ENCODE measurements at places on chromosomes 1 and 21. TPM values are rescaled to one million over a fixed set of nuclear protein-coding genes. Genes with fewer than 3 reads are reported as not detected.

- no peak overlapping the region for H3K27ac ChIP-seq
- H3K36me3 ChIP-seq = no peaks in the 10 kb centered on the region
- no peaks in the 10 kb centered on the region for H3K27me3 ChIP-seq
- peak; percentile 70 for DNase-seq
- peaks cover 9% of the 10 kb centered on the region for H3K4me1 ChIP-seq
- no peak overlapping the region for H3K4me3 ChIP-seq
Measured at GRCh38 chr1:20212685-20213331, 26.5 kb upstream of the PLA2G2C start.

- no peak for DNase-seq
- no peaks in the 10 kb centered on the region for H3K36me3 ChIP-seq
- no peak overlapping the region for H3K27ac ChIP-seq
Measured at GRCh38 chr1:2783069-2783434, 18.4 kb downstream of the TTC34 start.

DNA sequence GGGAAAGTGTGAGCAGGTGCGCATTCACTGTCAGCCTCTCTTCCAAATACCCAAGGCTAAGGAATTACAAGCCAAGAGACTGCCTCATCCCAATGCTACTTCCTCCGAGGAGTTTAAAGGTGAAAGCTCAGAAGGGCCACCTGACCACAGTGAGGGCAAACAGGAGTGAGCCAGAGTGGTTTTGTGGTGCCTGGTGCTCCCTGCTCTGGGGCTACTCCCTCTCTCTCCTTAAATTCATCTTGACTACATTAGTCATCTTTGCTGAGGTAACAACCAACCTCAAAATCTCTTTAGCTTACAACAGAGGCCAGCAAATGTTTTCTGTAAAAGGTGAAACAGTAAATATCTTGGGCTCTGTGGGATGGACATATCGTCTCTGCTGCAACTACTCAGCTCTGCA lies 14.2 kb upstream of the ZBTB8A start:
- no peak overlapping the region for H3K4me3 ChIP-seq
- H3K36me3 ChIP-seq = no peaks in the 10 kb centered on the region
- H3K27me3 ChIP-seq = no peaks in the 10 kb centered on the region
- H3K4me1 ChIP-seq = peaks cover 9% of the 10 kb centered on the region
- no peak for DNase-seq

DNA sequence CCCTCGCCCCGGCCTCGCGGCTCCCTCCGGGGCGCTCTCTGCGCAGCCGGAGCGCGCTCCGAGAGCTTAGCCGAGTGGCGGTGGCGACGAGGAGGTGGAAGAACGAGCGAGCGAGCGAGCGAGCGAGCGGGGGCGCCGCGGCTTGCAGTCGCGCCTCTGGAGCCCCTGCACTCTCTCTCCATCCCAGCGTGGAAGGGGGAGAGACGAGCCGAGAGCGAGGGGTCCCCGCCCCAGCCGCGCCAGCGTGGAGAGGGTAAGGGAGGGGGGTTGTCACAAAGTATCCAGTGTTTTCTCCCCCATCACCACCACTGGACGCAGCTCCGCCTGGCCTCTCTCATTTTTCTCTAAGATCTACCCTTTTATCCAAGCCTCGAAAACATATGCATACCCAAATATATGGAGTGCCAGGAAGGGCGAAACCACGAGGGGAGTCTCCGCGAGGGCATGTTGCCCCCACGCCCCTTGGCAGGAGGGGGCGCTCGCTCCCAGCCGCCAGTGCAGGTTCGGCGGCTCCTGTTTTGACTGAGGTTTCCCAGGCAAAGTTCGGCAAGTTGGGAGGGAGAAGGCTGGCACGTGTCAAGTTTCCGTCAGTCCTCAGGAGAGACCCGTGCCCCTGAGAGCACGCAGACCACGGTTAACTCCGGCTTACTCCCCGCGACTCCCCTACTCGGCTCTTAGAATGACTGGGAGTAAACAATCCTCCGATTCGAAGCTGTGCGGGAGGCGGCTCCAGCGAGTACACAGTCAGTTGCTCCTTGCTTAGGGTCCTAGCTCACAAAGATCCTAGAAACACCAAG lies 569 bp upstream of the DAB1 start:
- peak overlapping the region; percentile 62 for H3K4me3 ChIP-seq
- H3K4me1 ChIP-seq = peaks cover 28% of the 10 kb centered on the region
- peaks cover 8% of the 10 kb centered on the region for H3K27me3 ChIP-seq
- peak; percentile 78 for DNase-seq
- no peaks in the 10 kb centered on the region for H3K36me3 ChIP-seq

The PKLR gene
- not detected for total RNA-seq

GRCh38 chr1:41238311-41238988 lies 3.7 kb downstream of the SCMH1 start:
- no peak overlapping the region for H3K4me3 ChIP-seq
- no peak for DNase-seq
- H3K27ac ChIP-seq = no peak overlapping the region
- H3K27me3 ChIP-seq = no peaks in the 10 kb centered on the region
- H3K36me3 ChIP-seq = no peaks in the 10 kb centered on the region
- H3K4me1 ChIP-seq = peaks cover 67% of the 10 kb centered on the region

The MAN1C1 gene
- 6.4 TPM for total RNA-seq

The AMY1C gene
- not detected for total RNA-seq

DNA sequence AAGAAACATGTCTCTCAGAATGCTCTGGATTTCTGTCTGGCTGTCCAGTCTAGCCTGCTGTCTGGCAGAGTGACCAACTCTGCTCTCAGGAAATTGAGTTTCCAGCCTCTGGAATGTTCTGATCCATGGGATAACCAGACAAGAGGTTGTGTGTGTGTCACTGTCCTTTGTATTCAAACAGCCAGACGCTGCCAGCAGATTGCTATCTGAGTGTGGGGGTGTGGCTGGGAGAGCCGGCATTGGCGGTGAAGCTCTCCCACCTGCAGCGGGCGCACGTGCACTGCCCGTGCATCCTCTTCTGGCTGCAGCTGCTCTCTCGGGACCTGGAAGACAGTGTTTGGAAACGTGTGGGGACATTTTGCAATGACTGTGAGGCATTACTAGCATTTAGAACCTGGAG lies 26.1 kb downstream of the PKP1 start:
- peaks cover 10% of the 10 kb centered on the region for H3K4me1 ChIP-seq
- H3K4me3 ChIP-seq = no peak overlapping the region
- no peak overlapping the region for H3K27ac ChIP-seq
- DNase-seq = peak; percentile 55
- no peaks in the 10 kb centered on the region for H3K27me3 ChIP-seq

The FGR gene
- total RNA-seq = not detected

DNA sequence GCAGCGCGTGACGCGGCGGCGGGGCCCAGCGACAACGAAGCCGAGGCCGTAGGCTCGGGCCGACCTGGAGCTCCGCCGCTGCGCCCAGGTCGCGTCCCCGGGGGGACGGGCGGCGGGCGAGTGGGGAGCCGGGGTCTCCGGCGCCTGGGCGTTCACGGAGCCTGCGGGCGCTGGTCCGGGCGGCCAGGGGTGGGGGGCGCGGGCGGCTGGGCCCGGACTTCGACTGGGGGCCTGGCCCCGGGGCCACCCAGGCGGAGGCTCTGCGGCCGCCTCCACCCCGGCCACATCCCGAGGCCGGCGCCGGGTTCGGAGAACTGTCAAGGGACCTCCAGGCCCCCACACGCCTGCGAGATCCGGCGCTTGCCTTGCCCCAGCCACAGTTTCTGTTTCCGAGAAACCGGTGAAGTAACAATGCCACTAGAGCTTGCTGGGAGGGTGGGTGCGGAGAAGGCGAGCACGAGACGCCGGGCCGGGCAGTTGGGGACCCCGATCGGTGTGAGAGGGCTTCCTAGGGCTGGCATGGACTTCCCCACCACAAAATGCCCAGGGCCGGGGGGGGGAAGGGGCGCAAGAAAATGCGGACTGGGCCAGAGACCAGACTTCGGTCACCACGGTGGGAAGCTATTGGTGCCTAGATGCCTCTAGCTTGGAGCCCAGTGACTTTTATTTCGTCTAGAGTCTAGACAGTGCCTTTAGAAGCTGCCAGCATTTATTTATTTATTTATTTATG lies 501 bp downstream of the FBXO6 start:
- peaks cover 36% of the 10 kb centered on the region for H3K36me3 ChIP-seq
- peak overlapping the region; percentile 88 for H3K27ac ChIP-seq
- no peaks in the 10 kb centered on the region for H3K4me1 ChIP-seq
- DNase-seq = peak; percentile 77
- H3K27me3 ChIP-seq = no peaks in the 10 kb centered on the region

The HEYL gene
- total RNA-seq = 3.9 TPM

DNA sequence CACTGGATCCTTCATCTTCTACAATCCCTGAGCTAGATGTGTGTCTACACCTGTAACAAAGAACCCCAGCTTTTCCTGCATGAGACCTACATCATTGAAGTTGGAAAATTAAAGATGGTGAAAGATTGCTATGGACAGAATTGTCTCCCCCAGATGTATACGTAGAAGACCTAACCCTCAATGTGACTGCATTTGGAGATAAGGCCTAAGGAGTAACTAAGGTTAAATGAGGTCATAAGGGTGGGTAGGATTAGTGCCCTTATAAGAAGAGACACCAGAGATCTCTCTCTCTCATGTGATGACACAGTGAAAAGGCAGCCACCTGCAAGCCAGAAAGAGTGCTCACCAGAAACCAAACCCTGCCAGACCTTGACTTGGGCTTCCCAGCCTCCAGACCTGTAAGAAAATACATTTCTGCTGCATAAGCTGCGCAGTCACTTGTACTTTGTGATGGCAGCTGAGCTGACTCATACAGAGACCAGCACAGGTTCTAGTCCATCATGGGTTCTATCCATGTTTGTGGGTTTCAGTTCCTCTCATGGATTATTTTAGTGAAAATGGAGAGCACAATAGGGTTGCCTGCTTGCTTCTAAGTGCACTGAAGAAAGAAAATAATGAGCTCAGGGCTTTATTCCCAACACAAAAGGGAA lies 180.8 kb downstream of the TPR start:
- H3K27me3 ChIP-seq = no peaks in the 10 kb centered on the region
- no peak overlapping the region for H3K27ac ChIP-seq
- H3K4me1 ChIP-seq = no peaks in the 10 kb centered on the region
- no peaks in the 10 kb centered on the region for H3K36me3 ChIP-seq
- no peak for DNase-seq

The CCDC28B gene
- not detected for total RNA-seq

The RGS13 gene
- total RNA-seq = 0.73 TPM

DNA sequence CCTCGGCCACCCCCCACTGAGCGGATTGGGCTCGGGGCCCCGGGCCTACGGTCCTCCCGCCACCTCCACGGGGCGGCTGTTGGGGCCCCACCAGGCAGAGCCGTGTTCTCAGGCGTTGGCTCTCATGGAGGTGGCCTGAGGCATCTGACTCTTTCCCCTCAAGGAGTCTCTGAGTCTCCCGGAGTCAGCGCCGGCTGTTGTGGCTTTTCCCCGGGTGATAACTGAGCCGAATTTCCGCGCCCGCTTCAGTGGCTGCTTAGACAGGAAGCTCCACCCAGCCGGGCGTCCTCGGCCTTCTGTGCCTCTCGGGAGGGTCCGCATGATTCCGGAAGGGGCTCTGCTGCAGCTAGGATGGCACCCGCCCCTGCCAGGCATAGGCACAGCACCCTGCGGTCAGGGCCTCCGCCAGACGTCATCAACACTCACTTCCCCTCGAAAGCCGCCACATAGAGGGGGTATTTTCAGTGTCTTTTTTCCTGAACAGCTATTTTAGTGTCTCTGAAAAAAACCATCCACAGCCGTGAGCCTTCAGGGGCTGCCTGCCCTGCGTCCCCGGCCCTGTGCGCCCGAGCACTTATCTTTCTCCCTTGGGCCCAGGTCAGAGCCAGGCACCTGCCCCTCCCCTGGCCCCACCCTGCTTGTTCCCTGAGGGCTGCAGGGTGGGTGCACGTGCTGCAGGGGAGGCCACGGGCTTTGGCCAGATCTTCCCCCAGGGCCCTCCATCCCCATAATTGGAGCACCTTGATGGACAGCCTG lies 72.9 kb downstream of the SKI start:
- H3K4me1 ChIP-seq = peaks cover 48% of the 10 kb centered on the region
- DNase-seq = peak; percentile 74
- H3K36me3 ChIP-seq = peaks cover 28% of the 10 kb centered on the region
- no peaks in the 10 kb centered on the region for H3K27me3 ChIP-seq
- H3K4me3 ChIP-seq = peak overlapping the region; percentile 18

GRCh38 chr1:212953321-212953720 lies 3.0 kb downstream of the VASH2 start:
- no peak overlapping the region for H3K4me3 ChIP-seq
- no peaks in the 10 kb centered on the region for H3K36me3 ChIP-seq
- H3K4me1 ChIP-seq = peaks cover 28% of the 10 kb centered on the region
- no peaks in the 10 kb centered on the region for H3K27me3 ChIP-seq

The NUAK2 gene
- total RNA-seq = 0.58 TPM

The FAM72A gene
- not detected for total RNA-seq

GRCh38 chr1:118223426-118223825 lies 38.4 kb upstream of the SPAG17 start:
- H3K4me3 ChIP-seq = no peak overlapping the region
- H3K27ac ChIP-seq = no peak overlapping the region
- H3K27me3 ChIP-seq = no peaks in the 10 kb centered on the region

DNA sequence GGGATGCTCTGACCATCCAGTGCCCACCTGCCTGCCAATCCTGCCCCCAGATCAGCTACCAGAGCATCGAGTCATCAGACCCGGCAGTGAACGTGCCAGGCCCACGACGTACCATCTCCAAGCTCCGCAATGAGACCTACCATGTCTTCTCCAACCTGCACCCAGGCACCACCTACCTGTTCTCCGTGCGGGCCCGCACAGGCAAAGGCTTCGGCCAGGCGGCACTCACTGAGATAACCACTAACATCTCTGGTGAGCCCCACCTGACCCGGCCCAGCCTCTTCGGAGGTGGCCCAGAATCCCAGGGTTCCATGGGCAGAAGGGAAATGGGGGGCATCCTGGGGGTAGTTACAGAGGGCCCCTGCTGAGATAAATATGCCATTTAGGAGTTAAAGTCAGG lies 43.1 kb downstream of the PTPRU start:
- H3K27me3 ChIP-seq = no peaks in the 10 kb centered on the region
- no peak overlapping the region for H3K27ac ChIP-seq
- no peak overlapping the region for H3K4me3 ChIP-seq
- H3K36me3 ChIP-seq = peaks cover 24% of the 10 kb centered on the region

DNA sequence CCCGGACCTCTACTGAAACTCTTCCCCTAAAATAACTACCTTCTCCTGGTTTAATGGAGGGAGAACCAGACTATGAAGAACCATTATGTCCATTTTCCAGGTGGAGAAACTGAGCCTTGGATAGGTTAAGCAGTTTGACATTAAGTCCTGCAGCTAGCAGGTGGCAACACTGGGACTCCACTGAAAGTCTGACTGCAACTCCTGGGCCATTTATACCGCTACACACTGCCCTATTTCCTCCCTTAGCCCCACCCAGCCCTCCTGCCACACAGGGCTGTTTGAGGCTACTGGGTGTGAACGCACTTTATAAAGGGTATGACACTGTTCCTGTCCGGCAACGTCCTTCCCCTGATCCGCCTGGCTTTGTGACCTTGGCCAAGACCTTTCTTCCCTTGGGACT lies 511 bp upstream of the INPP5B start:
- H3K27me3 ChIP-seq = no peaks in the 10 kb centered on the region
- peak overlapping the region; percentile 91 for H3K27ac ChIP-seq
- H3K36me3 ChIP-seq = peaks cover 28% of the 10 kb centered on the region

- no peaks in the 10 kb centered on the region for H3K27me3 ChIP-seq
- H3K4me3 ChIP-seq = no peak overlapping the region
- H3K27ac ChIP-seq = no peak overlapping the region
- peaks cover 54% of the 10 kb centered on the region for H3K36me3 ChIP-seq
- H3K4me1 ChIP-seq = no peaks in the 10 kb centered on the region
Measured at GRCh38 chr21:45496151-45496967, 45.9 kb downstream of the SLC19A1 start.

- no peaks in the 10 kb centered on the region for H3K36me3 ChIP-seq
- H3K27ac ChIP-seq = no peak overlapping the region
- peaks cover 13% of the 10 kb centered on the region for H3K27me3 ChIP-seq
- no peaks in the 10 kb centered on the region for H3K4me1 ChIP-seq
Measured at GRCh38 chr1:232066521-232066920, 439.9 kb downstream of the DISC1 start.

Measured in stomach (tissue), 19 donors.